ENCODE measurements at places on chromosomes 7 and 10.

GRCh38 chr7:71695186-71695585 lies 563.2 kb downstream of the GALNT17 start:
- DNase-seq, result no peak

- no peak for DNase-seq
These were observed 180.9 kb downstream of the ADAM12 start for GRCh38 chr10:126207313-126207771.

- DNase-seq, result no peak
These were observed 5.9 kb upstream of the LFNG start for GRCh38 chr7:2513702-2514101.

GRCh38 chr7:102834999-102835398 lies 77.8 kb upstream of the LRRC17 start:
- DNase-seq, result peak; percentile 30

GRCh38 chr10:126842836-126843235 lies 62.4 kb upstream of the DOCK1 start:
- DNase-seq, result no peak

- DNase-seq, result no peak
These were observed 90.0 kb downstream of the ST7 start for GRCh38 chr7:117043108-117043825.

DNA sequence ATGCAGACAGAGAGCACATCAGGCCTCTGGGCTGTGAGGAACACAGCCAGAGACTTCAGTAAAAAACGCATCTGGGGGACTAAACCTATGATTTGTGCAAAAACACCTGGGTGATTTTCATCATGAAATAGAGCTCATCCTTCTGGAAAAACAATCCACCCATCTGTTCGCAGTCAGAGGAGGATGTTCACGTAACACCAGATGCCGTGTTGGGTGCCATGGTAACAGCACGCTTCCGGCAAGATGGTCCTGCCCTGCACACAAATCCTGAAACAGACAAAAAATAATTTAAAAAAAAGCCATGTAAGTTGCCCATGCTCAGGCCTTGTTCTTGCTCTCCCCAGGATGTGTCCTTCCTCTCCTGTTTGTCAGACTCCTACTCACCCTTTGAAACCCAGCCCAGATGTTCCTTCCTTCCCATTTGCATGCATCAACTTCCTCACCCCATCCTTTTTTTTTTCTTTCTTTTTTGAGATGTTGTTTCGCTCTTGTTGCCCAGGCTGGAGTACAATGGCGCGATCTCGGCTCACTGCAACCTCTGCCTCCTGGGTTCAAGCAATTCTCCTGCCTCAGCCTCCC lies 28.3 kb upstream of the GNA12 start:
- no peak for DNase-seq

DNA sequence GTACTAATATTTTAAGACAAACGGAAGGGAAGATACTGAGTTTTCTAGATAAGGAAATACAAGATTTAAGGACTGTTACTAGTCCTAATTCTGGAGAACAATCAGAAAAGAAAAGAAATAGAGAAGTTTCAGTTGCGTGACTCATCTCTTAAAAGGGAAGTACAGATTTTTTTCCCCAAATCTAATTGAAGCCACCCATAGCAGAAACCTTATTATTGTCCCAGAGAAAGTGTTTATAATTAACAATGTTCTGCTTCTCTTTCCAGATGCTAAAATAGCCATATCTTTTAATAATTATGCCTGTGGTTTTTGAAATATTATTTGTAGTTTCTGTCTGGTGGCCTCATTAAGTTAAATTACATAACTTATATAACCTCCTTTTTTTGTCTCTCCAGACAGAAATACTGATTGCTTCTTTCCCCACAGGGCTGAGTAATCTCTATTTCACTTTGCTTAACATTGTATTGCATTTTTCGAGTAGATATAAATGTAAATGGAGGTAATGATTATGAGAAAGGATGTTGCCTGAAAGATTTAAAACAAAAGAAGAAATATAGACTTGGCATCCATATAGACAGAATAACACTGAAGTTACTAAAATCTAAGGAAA lies 240.7 kb upstream of the MBL2 start:
- DNase-seq, result no peak

DNA sequence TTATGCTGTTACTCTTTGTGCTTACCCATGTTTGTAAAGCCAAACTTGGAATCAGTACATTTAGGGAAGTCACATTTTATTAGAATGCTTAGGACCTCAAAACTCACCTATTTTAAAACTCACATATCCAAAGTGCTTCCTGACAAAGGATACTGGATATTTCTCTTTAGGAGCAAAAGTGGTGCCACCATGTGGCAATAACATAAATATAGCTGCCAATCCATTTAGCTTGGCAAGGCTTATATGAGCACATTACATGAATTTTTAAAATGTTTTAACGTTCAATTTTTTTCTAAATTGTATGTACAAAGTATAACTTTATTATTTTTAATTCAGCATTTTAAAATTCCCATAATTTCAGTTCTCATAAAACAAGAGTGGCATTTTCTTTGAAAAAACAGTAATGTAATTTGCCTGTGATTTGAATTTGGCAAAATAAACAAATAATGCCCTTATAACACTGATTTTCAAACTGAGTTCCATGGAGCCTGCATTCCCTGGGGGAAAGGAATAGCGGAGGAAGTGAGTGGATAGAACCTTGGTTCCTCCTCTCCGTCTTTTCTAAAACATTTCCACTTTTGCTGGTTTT lies 75.4 kb downstream of the HDAC9 start:
- DNase-seq, result no peak

DNA sequence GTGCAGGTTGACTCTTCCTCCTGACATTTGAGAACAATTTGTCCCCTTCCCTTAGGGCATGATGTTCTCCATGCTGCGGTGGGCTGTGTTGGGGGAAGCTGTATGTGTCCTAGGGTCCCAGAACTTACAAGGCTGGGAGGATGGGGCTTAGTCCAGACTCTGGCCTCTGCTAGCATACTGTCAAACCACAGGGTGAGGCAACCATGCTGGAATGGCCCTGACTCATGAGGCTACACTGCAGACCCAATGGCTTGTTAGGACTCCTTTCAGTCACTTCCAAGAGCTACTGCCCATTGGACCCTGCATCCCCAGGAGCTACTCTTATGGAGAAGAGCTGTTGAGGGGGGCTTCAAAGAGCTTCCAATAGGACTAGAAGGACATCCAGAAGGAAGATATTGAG lies 20.1 kb upstream of the FAM170B start:
- DNase-seq, result no peak

DNA sequence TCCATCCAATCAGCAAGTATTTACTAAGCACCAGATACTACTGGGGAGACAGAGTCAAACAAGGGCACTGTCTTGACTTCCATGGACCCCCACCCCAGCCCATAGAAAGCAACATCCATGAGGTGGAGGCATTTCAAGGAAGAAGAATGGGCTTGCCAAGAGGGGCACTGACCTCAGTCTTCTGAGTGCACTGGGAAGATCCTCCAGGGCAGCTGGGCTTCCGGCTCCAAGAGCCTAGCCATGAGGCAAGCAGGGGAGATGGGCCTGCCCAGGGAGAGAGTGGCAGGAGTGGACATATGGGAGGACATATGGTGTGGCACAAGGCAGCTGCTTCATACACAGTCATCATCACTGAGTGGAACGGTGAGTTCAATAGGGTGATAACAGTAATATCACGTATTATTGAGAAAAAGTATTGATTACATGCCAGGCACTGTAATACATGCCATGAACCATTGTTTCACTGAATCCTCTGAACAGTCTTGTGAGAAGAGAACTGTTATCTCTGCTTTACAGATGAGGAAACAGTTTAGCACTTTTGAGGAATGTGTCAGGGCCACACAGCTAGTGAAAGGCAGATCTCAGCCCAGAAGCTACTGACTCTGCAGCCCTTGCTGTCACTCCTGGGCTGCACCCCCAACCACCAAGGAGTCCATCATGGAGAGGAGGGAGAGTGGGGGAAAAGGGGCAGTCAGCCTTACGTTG lies 331.7 kb upstream of the ZMIZ1 start:
- DNase-seq, result no peak

DNA sequence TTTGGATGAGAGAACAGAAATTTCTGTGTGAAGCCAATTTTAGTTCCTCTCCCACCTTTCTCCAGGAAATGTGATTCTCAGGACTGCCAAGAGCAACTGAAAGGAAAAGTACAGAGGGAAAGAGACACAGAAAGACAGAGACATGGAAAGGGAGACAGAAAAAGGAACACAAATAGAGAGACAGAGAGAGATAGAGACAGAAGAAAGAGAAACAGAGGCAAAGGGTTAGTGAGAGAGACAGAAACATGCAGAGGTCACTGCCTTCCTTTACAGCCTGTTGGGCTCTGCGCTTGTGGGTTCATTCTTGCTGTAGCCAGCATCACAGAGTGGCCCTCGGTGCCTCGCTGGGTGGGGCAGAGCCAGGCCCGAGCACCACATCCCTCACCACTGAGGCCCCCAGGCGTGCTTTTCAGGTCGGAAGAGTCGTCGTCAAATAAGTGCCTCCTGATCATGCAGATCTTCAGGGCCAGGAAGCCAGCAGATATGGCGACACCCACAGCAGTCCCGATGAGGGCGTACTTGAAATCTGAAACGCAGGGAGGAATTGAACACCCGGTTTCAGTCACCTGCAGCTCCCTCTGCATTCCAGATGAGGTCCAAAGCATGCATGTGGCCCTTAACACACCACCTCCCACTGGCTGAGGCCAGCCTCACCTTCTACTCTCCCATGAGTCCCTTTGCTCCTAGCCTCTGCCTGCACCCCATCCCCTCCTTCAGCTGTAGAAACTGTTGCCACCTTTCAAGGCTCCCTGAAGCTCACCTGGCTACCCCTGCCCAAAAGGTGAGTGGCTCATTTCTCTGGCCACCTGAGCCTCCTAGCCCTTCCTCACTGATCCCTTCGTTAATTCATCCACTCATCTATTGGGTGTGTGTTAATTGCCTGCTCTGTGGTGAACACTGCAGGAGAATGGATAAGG lies 21.4 kb downstream of the TMEM273 start:
- DNase-seq, result no peak

- no peak for DNase-seq
These were observed 276.5 kb upstream of the SMIM30 start for GRCh38 chr7:113394856-113395255.

- no peak for DNase-seq
These were observed 65.3 kb downstream of the EBF3 start for GRCh38 chr10:129898706-129899268.

DNA sequence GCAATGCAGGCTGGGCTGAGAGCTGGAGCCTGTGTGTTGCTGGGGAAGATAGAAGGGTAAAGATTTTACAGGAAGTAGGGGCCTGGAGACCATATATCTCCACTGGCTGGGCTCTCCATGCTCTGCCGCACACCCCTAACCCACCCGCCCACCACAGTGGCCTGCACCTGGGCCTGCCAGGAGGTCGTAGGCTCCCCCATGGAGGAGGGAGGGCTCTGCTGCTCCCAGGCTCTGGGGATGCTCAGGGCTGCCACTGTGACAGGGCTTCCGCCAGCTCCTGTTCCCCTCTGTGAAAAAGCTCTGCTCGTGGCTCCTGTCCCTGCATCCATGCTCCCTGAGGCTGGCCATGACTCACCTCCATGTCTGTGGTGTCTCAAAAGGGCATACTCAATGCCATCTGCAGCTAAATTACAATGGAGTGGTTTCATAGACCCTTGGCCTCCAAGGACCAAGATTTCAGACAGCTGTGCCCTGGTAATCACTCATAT lies 106.0 kb downstream of the CXCL12 start:
- DNase-seq, result no peak

DNA sequence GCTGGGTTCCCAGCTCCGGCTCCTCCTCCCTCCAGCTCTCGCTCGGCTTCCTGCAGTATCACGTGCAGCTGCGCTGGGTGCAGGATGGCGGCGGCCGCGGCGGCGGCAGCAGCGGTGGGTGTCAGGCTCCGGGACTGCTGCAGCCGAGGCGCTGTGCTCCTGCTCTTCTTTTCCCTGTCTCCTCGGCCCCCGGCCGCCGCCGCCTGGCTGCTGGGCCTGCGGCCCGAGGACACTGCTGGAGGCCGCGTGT lies at the start of gene CNNM1:
TSS of gene CNNM1 (plus strand) at position 53 of the 250 bp plus-strand sequence. CDS start at position 85, 32 bp downstream.
- no peak for DNase-seq

DNA sequence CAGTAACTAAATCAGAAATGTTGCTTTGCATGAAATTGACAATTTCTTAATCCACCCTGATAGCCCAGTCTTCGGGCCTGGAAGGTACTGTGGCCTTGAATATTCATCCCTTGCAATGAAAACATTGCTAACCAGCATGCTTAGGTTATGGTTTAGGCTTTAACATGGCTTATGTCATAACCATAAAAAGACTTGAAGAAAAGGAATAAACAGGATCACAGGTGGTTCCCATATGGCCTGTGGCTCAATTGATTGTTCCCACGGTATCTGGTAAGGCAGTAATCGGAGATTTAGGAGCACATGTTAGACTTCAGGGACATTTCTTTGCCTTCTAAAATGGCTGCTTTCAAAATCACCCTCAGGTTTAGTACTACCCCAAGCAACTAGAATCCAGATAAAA lies 139.5 kb downstream of the ST7 start:
- no peak for DNase-seq

- DNase-seq, result no peak
These were observed 10.2 kb upstream of the EPC1 start for GRCh38 chr10:32357056-32357735.

DNA sequence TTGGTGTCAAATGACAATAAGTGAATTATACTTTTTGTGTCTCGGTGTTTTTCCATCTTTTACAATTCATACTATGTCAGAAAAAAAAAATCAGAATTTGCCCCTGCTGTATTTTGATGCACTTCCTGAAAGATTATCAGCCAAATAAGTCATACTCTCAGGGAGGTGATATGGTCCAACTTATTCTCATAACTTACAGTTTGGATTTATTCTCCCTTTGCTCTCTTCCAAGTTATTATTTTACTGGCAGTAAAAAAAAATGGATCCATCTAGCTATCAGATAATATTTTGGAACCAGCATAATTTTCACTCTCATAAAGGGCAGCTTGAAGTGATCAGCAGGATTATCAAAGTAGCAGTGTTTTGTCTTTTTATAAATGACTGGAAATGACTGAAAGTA lies 337.1 kb downstream of the BMPER start:
- no peak for DNase-seq

DNA sequence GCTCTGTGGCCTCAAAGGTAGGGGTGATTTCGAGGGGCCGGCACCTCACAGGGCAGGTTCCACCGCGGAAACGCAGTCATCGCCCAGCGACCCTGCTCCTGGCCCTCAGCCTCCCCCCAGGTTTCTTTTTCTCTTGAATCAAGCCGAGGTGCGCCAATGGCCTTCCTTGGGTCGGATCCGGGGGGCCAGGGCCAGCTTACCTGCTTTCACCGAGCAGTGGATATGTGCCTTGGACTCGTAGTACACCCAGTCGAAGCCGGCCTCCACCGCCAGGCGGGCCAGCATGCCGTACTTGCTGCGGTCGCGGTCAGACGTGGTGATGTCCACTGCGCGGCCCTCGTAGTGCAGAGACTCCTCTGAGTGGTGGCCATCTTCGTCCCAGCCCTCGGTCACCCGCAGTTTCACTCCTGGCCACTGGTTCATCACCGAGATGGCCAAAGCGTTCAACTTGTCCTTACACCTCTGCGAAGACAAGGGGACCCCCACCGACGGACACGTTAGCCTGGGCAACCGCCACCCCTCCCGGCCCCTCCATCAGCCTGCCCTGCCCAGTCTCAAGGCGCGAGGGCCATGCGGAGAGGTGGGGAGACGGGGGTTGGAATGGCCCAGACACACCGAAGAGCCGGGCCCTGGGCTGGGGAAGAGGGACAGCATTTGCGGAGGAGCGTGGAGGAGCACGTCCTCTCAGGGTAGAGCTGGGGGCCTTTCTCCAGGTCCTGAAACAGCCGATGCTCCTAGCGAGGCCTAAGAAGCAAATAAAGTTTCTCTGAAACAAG lies 6.0 kb downstream of the SHH start:
- no peak for DNase-seq

All from GM12864 (cell line).